Iris pigment epithelial cell (primary cell): ENCODE measurements at places on chromosomes 5 and 9.

DNA sequence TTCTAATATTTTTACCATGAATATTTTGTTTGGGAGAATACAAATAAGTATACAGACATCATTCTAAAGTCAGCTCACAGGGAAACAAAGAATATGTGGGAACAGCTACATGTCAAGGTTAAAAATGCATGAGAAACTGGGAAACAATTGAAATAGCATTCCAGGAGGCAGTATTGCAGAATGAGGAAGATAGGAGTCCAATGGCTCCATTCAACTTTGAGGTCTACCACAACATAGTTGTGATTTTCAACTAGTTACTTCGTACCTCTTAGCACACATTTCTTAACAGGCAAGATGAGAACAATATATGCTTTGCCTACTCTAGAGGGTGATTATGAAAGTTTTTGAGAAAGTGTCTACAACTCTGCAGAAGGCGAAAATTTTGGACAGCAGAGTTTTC is 35.2 kb upstream of the CAST start:
- peak; percentile 97 for DNase-seq

DNA sequence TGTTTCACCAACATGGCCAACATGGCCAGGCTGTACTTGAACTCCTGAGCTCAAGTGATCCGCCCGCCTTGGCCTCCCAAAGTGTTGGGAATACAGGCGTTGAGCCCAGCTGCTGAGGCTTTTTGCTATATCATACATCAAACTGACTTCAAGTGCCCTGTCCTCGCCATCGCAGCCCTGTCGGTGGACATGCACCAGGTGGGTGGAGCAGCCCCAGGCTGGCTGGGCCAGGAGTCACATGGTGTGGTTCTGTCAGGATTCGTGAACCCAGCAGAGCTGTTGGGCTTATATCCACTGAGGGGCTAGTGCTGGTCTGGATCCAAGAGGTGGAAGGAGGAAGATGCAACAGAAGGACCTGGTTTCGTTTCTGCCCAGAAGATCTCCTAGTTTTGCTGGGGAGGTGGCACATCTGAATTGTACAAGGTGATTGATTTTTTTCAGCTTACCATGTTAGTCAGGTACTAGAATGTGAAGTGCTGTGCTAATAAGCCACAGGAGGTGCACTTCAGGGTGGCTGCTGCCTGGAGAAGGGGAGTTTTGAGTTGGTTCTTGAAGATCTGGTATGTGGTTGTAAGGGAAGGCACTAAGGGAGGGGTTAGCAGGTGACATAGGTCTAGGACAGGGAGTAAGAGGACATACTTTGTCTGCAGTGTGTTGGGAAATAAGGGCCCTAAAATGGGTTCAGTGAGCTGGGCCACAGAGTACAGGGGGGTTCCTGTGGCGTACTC is 16.1 kb downstream of the PCBD2 start:
- DNase-seq: no peak

DNA sequence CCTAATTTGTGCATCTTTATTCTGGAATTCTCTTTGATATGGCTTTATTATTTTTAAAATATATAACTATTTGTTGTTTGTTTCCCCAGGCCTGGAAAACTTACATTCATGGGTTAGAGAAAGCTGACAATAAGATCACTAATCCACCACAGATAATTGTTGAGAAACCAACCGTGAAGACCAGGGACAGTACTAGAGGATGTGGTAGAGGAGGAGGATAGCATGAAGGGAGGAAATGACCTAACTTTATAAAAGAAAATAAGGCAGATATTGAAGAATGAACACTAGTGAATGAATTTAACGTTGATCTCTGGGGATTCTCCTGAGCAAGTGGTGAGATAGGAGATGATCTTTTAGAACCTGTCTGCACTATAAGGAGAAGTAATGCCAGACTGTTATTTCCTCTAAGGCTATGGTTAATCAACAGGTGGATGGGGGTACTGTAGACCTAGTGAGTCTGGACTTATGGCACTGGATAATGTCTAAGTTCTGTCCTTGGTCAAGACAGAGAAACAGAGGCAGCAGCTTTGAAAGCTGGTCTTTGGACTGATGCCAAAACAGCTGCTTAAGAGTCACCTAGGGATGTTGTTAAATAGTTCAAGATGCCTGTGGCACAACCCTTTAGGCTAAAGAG is 52.4 kb downstream of the NREP start:
- DNase-seq: no peak

- DNase-seq: no peak
These were observed 19.9 kb downstream of the URM1 start for GRCh38 chr9:128390813-128391711.
